SK-MEL-5 (cell line): ENCODE measurements at places on chromosomes 16 and 17.

DNA sequence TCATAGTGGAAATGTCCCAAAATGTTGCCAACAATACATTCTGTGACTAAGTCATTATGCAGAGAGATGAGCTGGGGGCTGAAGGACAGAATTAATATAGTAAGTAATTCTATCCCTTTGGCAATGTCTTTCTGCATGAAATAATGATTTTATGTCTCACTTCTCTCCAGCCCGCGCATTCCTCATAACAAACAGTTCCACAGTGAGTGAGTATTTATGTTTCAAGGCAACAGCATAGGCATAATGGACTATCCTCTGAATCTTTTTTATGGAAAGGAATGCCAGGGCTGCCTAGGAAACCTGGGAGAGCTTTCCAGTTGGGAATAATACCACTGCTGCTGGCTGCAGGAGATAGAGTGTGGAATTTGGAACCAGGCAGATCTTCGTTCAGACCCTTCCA, 477.7 kb downstream of the HS3ST4 start:
- DNase-seq, result no peak

- no peak for DNase-seq
These were observed 45.1 kb upstream of the ZNF750 start for GRCh38 chr17:82884970-82885353.

GRCh38 chr16:75491876-75492275, 3.4 kb downstream of the CHST6 start:
- DNase-seq, result peak; percentile 49

GRCh38 chr17:3754458-3755334, 31.0 kb downstream of the HASPIN start:
- no peak for DNase-seq

- no peak for DNase-seq
These were observed 29.6 kb downstream of the CLUAP1 start for GRCh38 chr16:3530371-3530914.

DNA sequence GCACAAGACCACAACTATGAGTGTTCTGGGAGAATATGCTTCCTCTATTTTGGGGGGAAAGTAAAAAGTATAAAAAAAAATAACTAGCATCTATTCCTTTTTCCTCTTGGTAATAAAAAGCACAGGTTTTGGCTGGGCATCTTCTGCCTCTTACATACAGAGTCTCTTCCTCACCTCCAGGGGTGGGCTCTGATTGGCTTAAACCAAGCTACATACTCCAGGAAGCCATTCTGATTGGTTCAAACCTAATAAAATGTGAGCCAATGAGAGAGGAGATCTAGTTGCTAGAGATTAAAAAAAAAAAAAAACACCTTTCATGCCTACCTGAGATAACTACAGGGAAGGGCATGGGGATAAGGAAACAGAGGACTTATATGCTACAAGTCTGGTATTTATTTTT, 365.9 kb upstream of the ERCC4 start:
- peak; percentile 5 for DNase-seq

GRCh38 chr17:27555339-27555738, 75.6 kb upstream of the LGALS9 start:
- no peak for DNase-seq

DNA sequence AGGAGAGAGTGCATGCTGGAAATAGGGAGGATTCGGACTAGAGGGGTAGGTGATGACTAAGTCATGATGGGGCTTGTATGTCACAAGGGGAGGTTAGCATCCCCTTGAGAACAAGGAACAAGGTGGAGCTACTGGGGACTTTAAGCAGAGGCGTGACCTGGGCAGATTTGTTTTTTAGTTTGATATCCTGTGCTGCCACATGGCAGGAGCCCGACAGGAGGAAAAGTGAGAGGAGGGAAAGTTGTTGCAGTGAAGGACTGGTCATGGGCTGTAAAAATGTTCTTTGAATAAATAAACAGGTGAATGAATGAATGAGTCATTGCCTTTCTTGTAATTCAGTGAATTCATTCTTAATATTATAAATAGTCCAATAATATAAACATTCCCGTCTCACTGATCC, 365.1 kb upstream of the CDH5 start:
- DNase-seq, result no peak

DNA sequence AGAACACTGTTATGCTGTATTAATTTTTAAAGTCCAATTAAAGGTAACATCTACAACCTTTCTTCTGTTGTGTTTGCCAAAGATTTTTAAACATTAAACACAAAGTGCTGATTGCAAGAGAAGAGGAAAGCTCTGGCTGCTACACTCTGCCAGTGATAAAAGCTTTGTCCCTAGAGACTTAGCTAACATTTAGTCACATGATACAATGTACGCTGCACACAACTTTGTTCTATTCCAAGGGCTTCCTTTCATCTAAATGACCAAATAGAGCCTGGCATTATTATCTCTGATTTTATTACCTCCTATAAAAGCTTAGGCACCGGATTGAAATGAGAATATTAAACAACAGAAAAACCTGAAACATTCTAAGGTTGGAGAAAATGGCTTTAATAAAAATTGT, 388.7 kb upstream of the PMFBP1 start:
- DNase-seq, result peak; percentile 59

DNA sequence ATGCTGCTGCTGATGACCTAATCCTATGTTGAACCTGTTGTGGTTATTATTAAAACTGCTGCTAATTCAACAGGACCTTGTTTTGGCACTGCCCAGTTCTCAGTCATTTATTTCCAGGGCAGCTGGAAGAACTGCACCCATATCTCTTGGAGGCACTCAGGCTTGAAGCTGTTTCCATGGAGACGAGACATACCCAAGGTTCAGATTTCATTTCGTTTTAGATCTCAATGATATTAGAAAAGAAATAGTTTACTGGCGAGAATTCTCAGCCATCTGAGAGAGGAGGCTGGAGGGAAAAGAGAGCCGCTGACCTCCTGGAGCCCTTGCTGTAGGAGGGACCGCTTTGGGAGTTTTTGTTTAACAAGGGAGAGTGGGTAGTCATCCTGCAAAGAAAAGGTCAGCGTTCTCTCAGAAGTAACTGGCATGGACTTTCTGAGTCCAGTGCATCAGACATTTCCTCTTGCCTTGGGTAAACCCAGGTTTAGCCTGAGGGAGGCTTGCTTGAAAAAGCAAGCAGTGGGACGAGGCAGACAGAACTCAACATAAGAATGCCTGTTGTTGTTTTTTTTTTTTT, 75.4 kb downstream of the YPEL2 start:
- DNase-seq, result peak; percentile 32

DNA sequence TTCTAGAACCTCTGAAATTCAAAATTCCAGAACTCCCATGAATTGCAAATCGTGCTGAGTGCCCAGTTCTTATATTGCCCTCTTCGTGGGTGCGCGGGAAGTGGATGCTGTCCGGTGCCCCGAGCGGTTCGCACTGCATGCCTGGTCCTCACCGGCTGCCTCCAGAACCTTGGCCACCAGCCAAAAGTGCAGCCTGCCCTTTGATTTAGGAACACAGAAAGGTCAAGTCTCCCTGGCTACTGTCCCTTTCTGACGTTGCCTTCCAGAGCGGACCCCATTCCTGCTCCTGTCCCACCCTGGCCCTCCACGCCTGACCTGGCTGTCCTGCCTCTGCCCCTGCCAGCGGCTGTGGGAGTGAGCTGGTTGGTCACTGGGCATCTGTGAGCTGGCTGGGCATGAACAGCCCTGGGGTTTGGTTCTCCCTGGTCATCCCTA, 9.7 kb downstream of the NEUROD2 start:
- DNase-seq, result no peak

DNA sequence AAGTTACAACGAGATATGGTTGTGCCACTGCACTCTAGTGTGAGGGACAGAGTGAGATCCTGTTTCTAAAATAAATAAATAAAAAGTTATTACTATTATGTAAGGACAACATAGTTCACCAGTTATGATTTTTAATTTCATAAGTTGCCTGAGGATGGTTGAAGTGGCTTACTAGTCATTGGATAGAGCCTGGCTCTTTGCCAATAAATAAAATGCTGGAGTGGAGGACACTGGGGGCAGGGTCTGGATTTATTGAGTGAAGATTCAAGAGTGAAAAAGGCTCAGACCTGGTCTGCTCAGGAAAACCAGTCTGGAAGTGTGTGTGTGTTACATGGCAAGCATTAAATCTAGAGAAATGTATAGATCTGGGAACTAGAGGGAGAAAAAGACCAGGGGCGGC, 2.1 kb downstream of the STARD3 start:
- no peak for DNase-seq

DNA sequence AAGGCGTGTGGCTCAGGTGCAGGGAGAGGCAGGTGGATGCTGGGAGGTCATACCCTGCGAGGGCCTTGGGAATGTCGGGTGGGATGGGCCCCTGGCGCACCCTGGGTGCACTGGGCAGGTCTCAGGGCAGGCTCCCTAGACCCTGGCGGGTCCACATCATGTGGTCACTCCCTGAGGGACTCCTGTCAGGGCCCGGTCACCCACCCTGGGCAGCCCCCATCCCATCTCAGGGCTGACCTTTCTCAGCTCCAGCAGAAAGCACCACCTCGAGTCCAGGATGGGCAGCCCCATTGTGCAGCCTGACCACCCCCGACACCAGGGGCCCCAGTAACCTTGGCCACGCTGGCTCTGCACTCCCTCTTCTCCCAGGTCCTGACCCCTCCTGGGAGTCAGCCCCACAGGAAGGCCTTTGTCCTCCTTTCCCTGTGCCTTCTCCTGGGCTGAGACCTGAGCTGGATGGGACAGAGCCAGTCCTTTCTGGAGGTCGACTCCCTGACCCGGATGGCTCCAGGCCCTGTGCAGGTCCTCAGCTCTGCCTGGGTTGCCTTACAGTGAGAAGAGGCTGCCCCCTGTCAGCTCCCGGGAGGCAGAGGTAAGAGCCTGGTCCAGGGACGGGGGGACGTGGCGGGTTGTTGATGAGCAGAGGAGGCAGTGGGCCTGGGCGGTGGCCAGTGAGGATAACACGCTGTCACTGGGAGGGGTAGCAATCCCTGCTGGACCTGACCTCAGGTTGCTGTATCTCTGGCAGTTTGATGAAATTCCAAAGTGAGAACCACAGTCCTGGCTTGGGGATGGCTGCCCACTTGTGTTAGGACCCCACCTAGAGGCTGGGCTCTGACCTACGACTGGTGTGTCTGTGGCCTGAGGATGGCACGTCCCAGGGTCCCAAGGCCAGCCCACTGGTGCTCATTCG, 77.9 kb downstream of the GOSR1 start:
- DNase-seq, result peak; percentile 51

DNA sequence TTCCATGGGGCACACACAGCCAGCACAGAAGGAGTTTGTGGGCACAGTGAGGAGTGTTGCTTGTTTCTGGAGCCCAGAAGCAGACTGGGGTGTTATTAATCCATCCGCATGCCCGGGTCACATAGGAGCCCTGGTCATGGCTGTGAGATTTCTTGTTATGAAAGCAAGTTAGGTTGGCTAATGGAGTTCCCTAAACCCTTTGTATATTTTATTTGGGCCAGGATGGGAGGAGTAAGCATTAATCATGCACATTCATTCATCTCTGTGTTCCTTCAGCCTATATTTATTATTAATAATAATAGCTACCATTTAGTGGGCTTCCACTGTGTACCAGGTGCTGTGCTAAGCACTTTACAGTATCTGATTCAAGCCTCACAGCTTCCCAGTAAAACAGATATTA, 200.6 kb upstream of the CDH5 start:
- DNase-seq, result no peak

DNA sequence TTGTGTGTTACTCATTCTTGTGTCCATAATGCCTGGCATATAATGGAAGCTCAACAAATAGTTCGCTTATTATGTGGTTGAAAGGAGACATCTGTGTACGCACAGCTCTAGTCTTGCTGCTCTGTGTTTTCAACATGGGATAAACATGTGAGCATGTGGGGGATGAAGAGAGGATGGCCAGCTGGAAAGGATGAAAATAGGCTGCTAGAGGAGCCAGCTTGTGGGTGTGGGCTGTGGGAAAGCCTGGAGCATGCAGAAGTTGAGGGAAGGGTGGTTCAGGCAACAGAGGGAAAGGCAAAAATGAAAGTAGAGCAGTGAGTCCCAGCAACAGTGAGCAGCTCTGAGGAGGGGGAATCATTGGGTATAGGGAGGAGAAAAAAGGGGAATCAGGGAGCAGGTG, 324.6 kb upstream of the CDH11 start:
- no peak for DNase-seq

GRCh38 chr17:44075598-44076293, 5.2 kb downstream of the G6PC3 start:
- no peak for DNase-seq

DNA sequence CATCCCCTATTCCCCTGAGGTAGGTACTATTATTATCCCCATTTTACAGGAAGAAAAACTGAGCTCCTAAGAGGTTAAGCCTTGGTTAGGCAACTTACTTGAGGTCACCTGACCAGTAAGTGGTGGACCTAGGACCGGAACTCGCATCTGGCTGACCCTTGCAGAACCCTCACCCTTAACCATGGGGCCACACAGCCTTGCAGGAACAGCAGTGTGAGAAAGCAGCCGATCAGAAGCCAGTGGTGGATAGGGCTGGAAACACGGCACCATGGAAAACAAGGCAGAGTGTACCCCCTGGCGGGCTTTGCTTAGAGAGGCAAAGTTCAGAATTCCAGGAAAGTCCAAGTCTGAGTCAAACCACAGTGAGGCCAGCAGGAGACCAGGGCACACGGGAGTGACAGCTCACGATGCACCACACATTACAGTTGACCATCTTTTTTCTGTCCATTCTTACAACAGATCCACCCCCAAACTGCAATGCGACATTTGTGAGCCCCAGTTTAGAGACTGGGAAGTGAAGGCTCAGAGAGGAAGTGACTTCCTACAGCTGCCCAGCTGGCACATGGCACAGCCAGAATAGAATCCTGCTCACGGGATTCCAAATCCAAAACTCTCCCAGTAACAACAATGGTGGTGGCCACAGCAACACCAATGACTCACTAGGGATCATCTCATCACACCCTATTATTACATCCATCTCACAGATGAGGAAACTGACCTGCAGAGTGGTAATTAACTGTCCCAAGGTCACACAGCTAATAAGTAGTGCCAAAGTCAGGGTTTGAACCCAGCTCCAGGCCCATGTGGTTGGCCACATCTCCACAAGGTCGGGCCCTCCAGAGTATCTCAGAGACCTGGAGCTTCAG, 20.3 kb downstream of the KIFC3 start:
- no peak for DNase-seq

DNA sequence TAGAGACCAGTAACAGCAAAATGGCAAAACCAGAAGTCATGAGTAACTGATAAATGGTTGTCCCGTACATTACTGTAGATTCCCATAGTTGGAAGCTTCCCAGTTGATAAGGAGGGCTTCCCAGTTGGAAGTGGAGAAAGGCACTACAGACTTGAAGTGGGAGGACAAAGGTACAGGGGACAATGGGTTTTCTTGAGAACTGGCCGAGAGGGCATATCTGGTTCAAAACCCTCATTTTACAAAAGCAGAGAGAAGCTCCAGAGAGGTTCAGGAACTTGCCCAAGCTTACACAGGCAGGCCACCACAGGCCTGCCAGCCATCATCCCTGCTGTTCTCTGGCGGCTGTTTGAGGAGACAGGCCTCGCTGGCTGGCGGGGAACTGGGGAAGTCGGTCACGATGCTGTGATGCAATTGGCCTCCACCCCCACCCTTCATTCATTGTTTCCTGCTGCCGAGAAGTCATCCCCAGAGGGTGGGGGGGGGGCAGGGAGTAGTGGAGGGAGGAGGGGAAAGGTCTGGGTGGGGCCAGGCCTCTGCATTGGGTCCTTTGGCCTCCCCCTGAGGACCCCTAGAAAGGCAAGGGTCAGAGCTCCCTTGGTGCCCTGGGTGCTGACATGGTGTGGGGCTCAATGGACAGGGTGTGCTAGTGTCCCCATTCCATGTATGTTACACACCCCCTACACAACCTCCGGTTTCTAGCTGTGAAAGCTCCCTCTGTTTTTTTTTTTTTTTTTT, 3.0 kb downstream of the UBALD2 start:
- DNase-seq, result peak; percentile 98

GRCh38 chr17:75130632-75131277, 787 bp downstream of the NT5C start:
- DNase-seq, result peak; percentile 81

GRCh38 chr16:15548482-15548891, 94.5 kb downstream of the MARF1 start:
- no peak for DNase-seq
